GOT3 (cell line): ENCODE measurements at places on chromosomes 13 and 19.

GRCh38 chr19:4032436-4032835 is 24.9 kb downstream of the PIAS4 start:
- DNase-seq: no peak

DNA sequence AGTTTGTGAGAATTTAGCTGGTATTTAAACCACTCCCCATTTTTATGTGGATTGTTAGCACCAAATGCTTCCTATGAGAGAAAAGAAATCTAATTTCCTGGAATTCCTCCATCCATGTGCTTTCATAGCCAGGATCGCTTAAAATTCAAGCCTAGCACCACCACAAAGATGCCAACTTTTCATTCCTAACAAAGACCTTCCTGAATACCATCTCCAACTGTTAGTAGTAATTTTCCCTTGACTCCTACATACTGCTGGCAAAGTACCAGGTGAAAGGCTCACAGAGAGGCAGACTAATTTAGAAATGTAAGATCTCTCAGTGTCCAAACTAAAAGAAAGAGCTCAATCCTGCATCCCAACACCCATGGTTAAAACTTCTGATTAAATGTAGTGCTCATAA is 386.3 kb downstream of the KCTD12 start:
- DNase-seq: no peak

DNA sequence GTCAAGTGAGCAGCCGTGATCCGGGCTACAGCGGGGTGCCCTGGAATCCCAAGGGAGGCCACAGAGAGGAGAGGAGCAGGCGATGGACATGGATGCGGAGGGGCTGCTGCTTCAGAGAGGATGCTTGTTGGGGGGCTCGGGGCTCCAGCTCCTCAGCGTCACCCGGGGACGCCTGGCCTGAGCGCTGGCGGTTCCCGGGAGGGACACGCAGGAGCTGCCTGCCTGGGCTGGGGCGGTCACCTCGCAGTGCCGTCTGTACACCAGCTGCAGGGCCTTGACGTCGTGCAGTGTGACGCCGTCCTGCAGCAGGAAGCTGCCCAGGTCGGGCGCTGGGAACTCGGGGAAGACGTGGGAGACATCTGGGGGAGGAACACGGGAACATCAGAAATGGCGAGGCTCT is 29.9 kb upstream of the RANBP3 start:
- no peak for DNase-seq

- no peak for DNase-seq
Measured at GRCh38 chr13:24894972-24895300, 131.0 kb downstream of the RNF17 start.

GRCh38 chr19:38726761-38727301 is 17.4 kb downstream of the CAPN12 start:
- DNase-seq: no peak

- DNase-seq: no peak
Measured at GRCh38 chr13:30861163-30861562, 44.9 kb upstream of the MEDAG start.

DNA sequence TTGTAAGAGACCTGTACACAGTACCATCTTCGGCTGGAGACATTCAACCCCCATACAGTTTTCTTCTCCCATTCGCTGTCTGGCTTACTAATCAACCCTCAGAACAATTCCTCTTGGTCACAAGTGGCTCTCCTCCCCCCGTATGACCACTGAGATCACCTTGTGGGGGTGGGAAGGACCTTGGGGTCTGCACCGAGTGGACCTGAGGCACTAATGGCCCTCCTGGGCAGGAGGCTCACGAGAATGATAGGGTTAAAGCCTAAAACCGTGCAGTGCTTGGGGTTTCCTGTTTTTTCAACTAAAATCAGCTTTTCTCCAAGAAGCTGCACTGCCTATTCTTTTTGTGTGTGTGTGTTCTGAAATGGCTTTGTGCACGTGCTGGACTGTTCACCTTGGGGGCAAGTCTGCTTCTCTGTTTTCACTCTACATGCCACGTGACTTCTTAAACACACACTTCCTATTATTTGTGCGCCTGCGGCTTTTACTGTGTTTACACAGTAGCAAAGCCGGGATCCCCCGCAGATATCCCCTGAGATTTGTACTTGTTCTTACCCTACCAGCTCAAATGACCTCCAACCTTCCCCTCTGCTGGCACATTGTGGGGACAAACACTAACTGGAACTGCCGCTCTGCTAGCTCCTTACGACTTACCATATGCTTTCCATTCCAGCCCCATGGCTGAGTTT is 12.3 kb downstream of the RBM26 start:
- DNase-seq: no peak
